Vagina (tissue), 2 donors: ENCODE measurements at places on chromosomes 1 and 21.
A peak's percentile ranks its signal among the peaks of the same experiment; 100 is the strongest.

DNA sequence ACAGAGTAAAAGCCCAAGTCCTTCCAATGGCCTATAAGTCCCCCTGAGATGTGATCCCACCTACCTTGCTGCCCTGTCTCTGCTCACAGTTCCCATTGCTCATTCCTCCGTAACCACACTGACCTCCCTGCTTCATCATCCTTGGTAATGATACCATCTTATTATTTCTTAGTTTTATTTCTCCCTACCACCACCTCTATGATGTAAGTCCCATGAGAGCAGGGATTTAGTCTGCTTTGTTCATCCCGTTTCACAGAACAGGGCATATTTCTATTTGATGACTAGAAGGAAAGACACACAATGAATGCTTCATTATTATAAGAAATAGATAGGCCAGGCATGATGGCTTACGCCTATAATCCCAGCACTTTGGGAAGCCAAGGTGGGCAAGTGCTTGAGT, 22.5 kb downstream of the NIBAN1 start:
- DNase-seq: no peak

DNA sequence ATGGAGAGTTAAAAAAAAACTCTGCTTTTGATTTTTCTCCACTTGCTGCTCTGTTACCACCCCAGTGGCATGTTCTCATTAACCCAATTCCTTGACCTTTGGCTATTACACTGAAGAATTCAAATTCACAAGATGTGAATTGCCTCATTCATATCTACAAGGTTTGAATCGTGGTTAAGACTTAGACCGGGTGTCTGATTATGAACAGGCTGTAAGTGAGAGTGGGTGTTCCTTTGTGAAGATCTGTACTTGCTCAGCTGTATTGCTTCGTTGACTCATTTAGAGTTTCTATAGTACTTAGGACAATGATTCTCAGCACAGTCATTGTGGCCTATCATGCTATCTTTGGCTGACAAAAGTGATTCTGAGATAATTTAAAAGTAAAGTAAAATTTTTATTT, 36.4 kb downstream of the DNM3 start:
- no peak for DNase-seq

- no peak for DNase-seq
These were observed 28.6 kb downstream of the TTC39A start for GRCh38 chr1:51301844-51302162.

- DNase-seq: no peak
These were observed 222.6 kb upstream of the DPYD start for GRCh38 chr1:98143403-98143802.

DNA sequence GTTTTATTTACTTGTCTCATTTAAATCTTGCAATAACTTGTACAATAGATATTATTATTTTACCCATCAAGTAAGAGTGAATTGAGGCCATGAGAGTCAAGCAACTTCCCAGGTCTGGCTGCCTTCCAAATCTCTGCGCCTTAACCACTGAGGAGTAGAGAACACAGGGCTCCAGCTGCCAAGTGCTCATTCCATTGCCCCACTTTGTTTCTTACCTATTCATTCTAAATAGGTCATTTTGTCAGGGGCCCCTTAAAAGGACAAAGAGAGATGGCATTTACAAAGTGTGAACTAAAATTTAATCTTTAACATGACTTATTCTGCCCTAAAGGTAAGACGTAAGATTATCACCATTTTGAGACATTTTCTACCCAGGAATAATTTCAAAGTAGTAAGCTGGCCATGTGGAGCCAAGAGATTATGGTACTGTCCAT, 3.5 kb downstream of the PPP1R15B start:
- peak; percentile 89 for DNase-seq

DNA sequence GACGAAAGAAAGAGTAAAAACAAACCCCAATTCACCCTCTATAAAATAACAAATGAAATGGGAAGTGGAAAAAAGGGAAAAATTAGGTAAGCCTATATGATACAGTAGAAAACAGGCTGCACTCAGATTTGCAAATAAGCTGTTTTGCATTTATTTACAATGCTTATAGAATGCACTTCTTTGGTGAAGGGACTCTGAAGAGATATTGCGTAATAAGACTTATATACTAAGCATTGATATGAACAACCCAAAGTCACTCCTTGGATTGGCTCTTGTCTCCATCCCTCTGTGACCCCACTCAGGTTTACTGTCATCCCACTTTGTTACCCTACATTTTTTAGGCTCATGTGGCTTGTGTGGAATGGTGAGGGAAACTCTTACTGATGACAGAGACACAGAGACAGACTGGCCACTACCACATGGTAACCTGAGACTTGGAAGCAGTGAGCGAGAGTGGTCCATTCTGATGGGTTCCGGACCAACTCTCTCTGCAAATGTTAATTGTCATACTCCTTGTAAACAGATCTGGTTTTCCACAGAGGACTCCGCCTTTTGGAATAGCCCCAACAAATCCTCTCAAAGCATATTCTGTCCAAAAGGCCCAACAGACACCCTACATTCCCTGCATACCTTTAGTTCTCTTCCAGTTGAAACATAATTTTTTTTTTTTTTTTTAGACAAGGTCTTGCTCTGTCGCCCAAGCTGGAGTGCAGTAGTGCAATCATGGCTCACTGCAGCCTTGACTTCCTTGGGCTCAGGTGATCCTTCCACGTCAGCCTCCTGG, 11.0 kb downstream of the GSTM5 start:
- DNase-seq: no peak

- DNase-seq: no peak
These were observed 5.0 kb upstream of the CLCA4 start for GRCh38 chr1:86541859-86542258.

GRCh38 chr1:50232336-50232735, 123.6 kb downstream of the ELAVL4 start:
- DNase-seq: no peak

DNA sequence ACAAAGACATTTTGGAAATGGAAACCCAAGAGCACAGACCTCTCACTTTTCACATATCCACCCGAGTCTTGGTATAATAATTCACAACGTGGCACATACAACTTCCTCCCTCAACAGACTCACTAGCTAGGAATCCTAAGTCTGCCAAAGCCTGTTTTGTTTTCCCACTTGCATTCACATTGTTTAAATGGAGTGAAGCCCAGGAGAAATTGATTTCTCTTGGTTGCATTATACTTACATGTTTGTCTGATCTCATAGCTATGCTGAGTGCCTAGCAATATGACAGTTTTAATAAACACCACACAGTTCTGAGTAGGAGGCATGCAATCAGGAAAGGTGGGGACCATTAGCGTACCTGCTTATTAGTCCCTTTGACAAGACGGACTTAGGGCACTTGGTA, 348.6 kb upstream of the ADGRL4 start:
- no peak for DNase-seq

- DNase-seq: no peak
These were observed 163.3 kb upstream of the FAM78B start for GRCh38 chr1:166330096-166330495.
